Thymus (tissue), 14 donors: ENCODE measurements at places on chromosomes 16 and 17. TPM values are rescaled to one million over a fixed set of nuclear protein-coding genes. Genes with fewer than 3 reads are reported as not detected.

GRCh38 chr16:67241008-67241900 lies 6.0 kb downstream of the FHOD1 start:
- DNase-seq = no peak
- no peaks in the 10 kb centered on the region for H3K27me3 ChIP-seq
- H3K36me3 ChIP-seq = peaks cover 13% of the 10 kb centered on the region
- H3K27ac ChIP-seq = no peak overlapping the region

GRCh38 chr17:27939474-27940465 lies 46.6 kb upstream of the LYRM9 start:
- no peak overlapping the region for H3K27ac ChIP-seq
- no peaks in the 10 kb centered on the region for H3K27me3 ChIP-seq
- DNase-seq = no peak
- H3K4me1 ChIP-seq = no peaks in the 10 kb centered on the region
- H3K4me3 ChIP-seq = no peak overlapping the region
- H3K36me3 ChIP-seq = no peaks in the 10 kb centered on the region

DNA sequence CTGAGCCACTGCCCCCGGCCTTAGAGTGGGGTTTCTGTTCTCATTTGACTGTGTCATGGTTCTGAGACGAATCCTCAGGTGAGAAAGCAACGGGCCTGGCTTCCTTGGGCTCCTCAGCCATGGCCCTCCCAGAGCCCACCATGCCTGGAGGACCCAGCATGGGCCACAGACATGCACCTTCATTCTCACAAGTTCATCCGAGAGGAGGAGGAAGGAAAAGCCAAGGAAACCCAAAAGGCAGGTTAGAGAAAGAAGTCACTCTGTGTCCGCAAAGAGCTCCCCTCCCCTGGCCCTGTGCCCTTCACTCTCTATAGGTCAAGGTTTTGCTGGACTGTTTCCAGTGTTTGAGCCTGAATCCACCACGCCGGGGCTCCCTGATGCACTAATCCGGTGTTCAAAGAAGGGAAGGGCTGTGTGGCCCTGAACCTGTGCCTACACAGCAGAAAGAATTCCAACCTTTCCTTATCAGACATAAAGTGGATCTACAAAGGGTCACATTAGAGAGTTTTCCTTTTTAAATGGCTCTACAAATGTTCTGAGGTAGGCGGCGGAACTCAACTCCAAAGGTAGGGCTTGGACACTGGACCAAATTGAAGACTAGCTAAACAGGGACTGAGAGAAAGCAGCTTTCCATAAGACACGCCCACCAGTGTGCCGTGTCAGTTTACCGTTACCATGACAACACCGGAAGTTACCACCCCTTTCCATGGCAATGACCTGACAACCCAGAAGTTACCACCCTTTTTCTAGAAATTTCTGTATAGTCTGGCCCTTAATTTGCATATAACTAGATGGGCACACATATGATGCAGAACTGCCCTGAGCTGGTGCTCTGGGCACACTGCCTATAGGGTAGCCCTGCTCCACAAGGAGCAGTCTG lies 15.9 kb upstream of the PECAM1 start:
- no peaks in the 10 kb centered on the region for H3K27me3 ChIP-seq
- H3K4me3 ChIP-seq = no peak overlapping the region
- H3K4me1 ChIP-seq = no peaks in the 10 kb centered on the region
- no peaks in the 10 kb centered on the region for H3K36me3 ChIP-seq
- no peak for DNase-seq
- H3K27ac ChIP-seq = no peak overlapping the region

- no peak overlapping the region for H3K27ac ChIP-seq
- no peaks in the 10 kb centered on the region for H3K4me1 ChIP-seq
- H3K36me3 ChIP-seq = peaks cover 4% of the 10 kb centered on the region
- no peak overlapping the region for H3K4me3 ChIP-seq
- DNase-seq = no peak
- no peaks in the 10 kb centered on the region for H3K27me3 ChIP-seq
Measured at GRCh38 chr17:42233994-42234393, 39.7 kb upstream of the GHDC start.

DNA sequence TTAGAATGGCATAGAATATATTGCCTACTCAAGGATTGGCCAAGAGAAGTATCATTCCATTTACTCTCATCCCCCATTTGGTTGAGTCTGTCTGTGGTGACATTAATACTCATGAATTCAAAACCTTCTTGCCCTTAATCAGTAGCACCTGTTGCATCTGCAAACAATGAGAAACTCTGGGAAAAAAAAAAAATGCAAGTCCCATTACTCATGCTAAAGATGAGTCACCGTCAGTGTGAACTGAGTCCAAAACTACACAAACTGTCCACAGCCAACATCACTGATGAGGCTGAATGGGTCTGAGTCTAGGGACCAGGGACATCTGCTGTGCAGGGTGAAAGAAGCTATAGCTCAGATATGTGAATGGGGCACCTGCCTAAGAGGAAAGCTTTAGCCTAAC lies 96.9 kb upstream of the ADAMTS18 start:
- no peaks in the 10 kb centered on the region for H3K27me3 ChIP-seq
- no peaks in the 10 kb centered on the region for H3K36me3 ChIP-seq
- H3K27ac ChIP-seq = no peak overlapping the region
- no peak overlapping the region for H3K4me3 ChIP-seq
- no peak for DNase-seq
- H3K4me1 ChIP-seq = no peaks in the 10 kb centered on the region

DNA sequence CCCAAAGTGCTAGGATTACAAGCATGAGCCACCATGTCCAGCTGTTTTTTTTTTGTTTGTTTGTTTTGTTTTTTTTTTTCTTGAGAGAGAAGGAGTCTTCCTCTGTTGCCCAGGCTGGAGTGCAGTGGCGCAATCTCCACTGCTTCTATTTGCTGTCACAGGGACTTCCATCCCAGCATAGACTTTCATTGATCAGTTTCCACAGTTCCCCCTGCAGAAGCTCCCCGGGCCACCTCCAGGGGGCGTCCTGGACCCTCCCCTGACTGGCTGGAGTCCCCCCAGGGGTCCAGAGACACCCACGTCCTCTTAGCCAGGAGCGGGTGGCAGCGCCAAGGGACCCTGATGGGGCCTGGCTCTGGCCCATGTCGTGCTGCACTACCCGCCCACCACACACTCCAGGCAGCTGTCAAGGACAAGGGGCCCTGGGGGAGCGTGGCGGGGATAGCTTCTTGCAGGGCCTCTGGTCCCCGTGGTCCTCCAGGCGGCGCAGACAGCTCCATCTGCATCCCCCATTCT lies 3.1 kb upstream of the NPW start:
- H3K27me3 ChIP-seq = peaks cover 30% of the 10 kb centered on the region

DNA sequence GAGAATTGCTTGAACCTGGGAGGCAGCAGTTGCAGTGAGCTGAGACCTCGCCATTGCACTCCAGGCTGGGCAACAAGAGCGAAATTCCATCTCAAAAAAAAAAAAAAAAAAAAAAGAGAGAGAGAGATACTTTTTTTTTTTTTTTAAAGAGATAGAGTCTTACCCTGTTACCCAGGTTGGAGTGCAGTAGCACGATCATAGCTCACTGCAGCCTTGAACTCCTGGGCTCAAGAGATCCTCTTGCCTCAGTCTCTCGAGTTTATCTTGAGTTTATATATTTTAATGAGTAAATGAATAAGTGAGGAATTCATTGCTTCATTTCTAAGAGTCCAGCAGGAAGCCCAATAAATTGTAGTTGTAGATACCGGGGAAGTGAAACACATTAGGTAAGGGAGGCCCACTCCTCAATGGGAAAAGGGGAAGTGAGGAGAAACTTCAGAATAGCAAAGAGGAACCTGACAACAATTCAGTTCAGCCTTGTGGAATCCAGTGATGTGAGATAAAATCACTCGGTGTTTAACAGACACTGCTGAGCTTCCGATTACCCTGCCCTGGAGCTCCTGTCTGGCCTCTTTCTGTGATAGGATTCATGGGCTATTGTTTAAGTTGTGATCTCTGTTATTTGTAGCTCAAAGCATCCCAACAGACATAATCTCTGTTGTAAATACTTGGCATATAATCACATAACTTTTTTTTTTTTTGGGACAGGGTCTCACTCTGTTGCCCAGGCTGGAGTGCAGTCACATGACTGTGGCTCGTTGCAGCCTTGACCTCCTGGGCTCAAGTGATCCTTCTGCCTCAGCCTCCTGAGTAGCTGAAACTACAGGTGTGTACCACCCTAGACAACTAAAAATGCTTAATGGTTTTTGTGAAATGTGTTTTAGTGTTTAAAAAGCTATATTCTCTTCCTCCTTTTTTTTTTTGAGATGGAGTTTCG lies 15.8 kb upstream of the ITGAM start:
- no peaks in the 10 kb centered on the region for H3K4me1 ChIP-seq
- no peak overlapping the region for H3K27ac ChIP-seq
- H3K4me3 ChIP-seq = no peak overlapping the region
- peak; percentile 29 for DNase-seq

DNA sequence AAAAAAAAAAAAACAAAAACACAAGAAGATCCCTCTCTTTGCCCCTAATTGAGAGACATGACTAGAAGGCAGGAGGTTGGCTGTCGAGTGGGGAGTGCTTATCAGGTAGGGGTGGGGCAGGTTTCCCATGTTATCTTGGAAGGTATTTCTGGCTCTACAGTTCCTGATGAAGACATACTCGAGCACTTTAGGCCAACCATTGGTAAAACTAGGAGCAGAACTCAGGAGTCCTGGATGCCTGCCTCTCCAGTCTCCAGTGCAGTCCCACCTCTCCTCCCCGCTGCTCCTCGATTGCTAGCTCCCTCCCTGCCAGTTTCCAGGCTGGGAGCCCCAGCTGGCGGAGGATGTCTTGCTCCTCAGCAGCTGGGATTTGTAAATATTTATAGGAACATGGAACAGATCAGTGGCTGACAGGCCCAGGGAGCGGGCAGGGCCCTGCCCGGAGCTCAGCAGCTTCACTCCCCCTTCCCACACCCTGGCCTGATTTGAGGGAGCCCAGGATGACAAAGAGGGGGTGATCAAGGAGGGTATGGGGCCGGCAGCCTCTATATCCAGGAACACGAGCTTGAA lies 11.4 kb upstream of the C1QL1 start:
- peaks cover 5% of the 10 kb centered on the region for H3K27me3 ChIP-seq
- no peaks in the 10 kb centered on the region for H3K4me1 ChIP-seq
- H3K4me3 ChIP-seq = no peak overlapping the region
- H3K27ac ChIP-seq = no peak overlapping the region
- no peak for DNase-seq

- H3K4me3 ChIP-seq = no peak overlapping the region
- H3K36me3 ChIP-seq = no peaks in the 10 kb centered on the region
- peaks cover 9% of the 10 kb centered on the region for H3K4me1 ChIP-seq
- no peak for DNase-seq
Measured at GRCh38 chr16:58235663-58236062, 37.8 kb upstream of the CSNK2A2 start.

- H3K4me1 ChIP-seq = peaks cover 7% of the 10 kb centered on the region
- DNase-seq = no peak
- H3K27me3 ChIP-seq = no peaks in the 10 kb centered on the region
- no peaks in the 10 kb centered on the region for H3K36me3 ChIP-seq
- H3K27ac ChIP-seq = no peak overlapping the region
Measured at GRCh38 chr16:83996481-83997252, 28.6 kb downstream of the NECAB2 start.

- no peak for DNase-seq
- H3K36me3 ChIP-seq = peaks cover 4% of the 10 kb centered on the region
- H3K4me1 ChIP-seq = peaks cover 5% of the 10 kb centered on the region
- H3K27ac ChIP-seq = no peak overlapping the region
Measured at GRCh38 chr16:23518435-23518891, 8.2 kb upstream of the GGA2 start.

GRCh38 chr17:78133179-78133951 lies 2.8 kb downstream of the TMC8 start:
- DNase-seq = no peak
- peaks cover 85% of the 10 kb centered on the region for H3K4me1 ChIP-seq
- H3K36me3 ChIP-seq = peaks cover 54% of the 10 kb centered on the region
- no peaks in the 10 kb centered on the region for H3K27me3 ChIP-seq
- H3K27ac ChIP-seq = peak overlapping the region; percentile 70

DNA sequence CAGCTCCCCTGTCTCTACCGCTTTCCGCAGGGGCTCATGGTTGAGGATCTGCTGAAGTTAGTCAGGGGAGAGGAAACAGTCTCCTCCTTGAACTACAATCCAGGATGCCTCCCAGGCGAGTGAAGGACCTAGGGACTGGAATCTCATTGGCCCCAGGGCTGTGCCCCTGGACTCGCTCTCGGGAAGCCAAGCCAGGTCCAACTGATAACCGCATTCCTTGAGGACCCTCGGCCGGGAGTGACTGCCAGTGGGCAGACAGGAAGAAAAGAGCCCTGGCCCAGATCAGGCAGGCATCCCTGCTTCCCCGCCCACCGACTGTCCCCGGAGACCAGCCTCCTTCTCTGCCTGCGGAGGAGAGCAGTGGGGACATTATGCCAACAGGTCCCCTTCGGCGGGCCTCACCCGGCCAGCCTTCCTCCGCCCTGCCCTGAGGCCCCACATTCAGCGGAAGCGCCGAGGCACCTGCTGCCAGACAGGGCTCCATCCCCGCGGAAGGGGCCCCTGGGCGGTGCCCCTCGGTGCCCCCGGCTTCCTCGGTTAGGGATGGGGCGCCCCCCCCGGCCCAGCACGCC lies 776 bp downstream of the LRRC75A start:
- H3K4me3 ChIP-seq = peak overlapping the region; percentile 27
- peak; percentile 22 for DNase-seq
- no peaks in the 10 kb centered on the region for H3K36me3 ChIP-seq
- no peak overlapping the region for H3K27ac ChIP-seq
- H3K27me3 ChIP-seq = peaks cover 16% of the 10 kb centered on the region

- H3K4me3 ChIP-seq = no peak overlapping the region
- H3K27ac ChIP-seq = no peak overlapping the region
- no peaks in the 10 kb centered on the region for H3K36me3 ChIP-seq
- H3K27me3 ChIP-seq = no peaks in the 10 kb centered on the region
- H3K4me1 ChIP-seq = peaks cover 5% of the 10 kb centered on the region
- DNase-seq = no peak
Measured at GRCh38 chr17:35546487-35546886, 9.0 kb upstream of the SLFN12L start.

- H3K4me1 ChIP-seq = peaks cover 4% of the 10 kb centered on the region
- H3K27me3 ChIP-seq = peaks cover 5% of the 10 kb centered on the region
- no peak for DNase-seq
- no peaks in the 10 kb centered on the region for H3K36me3 ChIP-seq
Measured at GRCh38 chr17:75723171-75723930, 2.1 kb downstream of the ITGB4 start.

- no peaks in the 10 kb centered on the region for H3K36me3 ChIP-seq
- no peak for DNase-seq
- no peaks in the 10 kb centered on the region for H3K27me3 ChIP-seq
- no peak overlapping the region for H3K27ac ChIP-seq
Measured at GRCh38 chr16:11135464-11135973, 120.5 kb downstream of the SOCS1 start.

GRCh38 chr17:15106540-15106939 lies 158.6 kb downstream of the PMP22 start:
- H3K4me3 ChIP-seq = no peak overlapping the region
- no peaks in the 10 kb centered on the region for H3K4me1 ChIP-seq
- no peak for DNase-seq
- H3K27me3 ChIP-seq = no peaks in the 10 kb centered on the region
- no peak overlapping the region for H3K27ac ChIP-seq

- H3K27ac ChIP-seq = no peak overlapping the region
- peaks cover 10% of the 10 kb centered on the region for H3K4me1 ChIP-seq
- no peak for DNase-seq
- H3K27me3 ChIP-seq = no peaks in the 10 kb centered on the region
- no peaks in the 10 kb centered on the region for H3K36me3 ChIP-seq
Measured at GRCh38 chr17:9286434-9286833, 265.1 kb downstream of the NTN1 start.

The WNT3 gene
- total RNA-seq = 0.42 TPM

The CBX2 gene
- 12.8 TPM for total RNA-seq

The CDH11 gene
- 7.5 TPM for total RNA-seq

The WNK4 gene
- total RNA-seq = 0.05 TPM
